HCT116 (cell line): ENCODE measurements at places on chromosomes 1 and 21. TPM values are rescaled to one million over a fixed set of nuclear protein-coding genes. Genes with fewer than 3 reads are reported as not detected.

DNA sequence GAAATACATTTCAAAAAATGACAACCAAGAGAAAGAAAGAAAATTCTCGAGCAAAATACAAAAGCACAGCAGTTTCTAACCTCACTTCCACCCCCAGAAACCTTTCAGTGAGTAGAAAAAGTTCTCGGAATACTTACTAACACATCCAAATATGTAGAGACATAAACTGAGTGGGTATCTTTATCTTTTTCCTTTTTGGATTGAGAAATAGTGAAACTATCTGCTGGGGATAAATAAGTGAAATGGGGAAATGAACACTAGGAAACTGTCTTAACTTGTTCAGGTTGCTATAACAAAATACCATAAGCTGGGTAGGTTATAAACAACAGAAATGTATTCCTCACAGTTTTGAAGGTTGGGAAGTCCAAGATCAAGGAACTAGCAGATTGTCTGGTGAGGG, 72.0 kb downstream of the VCAM1 start:
- no peak for DNase-seq

DNA sequence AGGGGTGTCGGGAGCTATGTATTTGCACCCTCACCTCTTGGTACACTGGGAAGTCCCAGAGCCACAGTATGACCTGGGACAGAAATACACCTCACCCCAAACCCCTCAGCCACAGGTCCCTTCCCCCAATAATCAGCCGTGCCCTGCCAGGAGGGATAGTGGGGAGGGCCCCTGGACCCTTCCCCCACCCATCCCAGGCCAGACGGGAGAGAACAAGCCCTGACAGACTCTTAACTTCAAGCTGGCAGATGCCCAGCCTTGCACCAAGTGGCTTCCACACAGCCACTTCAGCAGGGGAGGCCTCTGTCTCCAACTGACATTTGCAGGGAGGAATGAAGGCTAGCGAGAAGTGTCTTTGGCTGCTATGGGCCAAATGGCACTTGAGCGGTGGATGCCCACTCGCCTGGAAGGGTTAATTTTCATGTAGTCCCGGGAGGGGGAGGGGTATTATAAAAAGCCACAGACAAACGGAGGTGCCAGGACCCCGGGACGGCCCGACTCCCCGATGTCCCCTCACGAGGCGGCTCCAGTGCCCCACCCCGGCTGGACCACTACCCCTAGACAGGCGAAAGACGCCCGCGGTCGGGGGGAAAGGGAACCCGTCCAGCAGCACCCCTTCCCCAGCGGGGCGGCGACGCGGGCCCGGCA, 495 bp downstream of the SYNC start:
- DNase-seq = no peak

DNA sequence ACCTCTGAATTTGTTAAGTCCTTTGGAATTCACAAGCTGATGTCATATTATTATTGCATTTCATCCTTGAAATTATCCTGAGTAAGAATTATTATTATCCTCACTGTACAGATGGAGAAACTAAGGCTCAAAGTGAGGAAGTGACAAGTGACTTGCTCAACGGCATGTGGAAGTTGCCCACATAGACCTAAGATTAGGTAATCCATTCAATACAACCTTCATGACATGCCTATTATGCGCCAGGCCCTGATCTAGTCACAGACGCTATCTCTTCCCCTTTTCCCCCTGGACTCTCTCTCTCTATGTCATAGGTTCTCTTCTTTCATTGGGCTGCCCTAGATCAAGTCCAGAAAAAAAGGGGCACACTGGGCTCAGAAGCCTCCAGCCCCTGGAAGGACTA, 84.9 kb upstream of the KCNK2 start:
- no peak for DNase-seq

The TMED5 gene
- 32.6 TPM for total RNA-seq
